Cerebellum (tissue), 4 donors: ENCODE measurements at places on chromosomes 1 and 21.

- peak; percentile 43 for DNase-seq
These were observed 4.4 kb upstream of the ADAMTS1 start for GRCh38 chr21:26849428-26850115.

DNA sequence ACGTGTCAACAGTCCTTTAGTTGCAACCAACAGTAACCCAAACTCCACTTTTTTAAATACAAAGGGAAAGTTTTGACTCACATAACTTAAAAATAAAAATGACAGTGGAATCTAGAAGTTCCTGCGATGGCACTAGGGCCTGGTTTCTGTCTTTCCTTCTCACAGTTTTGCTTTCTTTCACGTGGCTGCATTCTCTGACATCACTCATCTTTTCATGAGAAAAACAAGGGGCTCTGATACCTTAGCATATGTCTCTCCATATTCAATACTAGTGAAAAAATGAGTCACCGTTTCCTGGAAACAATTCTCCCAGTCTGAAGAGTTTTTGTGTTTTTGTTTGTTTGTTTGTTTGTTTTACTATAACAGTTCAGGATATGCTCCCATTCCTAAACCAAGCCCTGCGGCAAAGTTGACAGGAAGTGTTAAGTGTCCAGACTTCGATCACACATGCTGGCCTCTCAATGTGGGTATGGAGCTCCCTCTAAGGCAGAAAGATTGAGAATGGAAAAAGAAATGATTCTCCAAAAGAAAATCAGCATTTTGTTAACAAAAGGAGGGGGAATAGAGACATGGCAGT, 483.3 kb downstream of the TTLL7 start:
- DNase-seq, result no peak

GRCh38 chr1:70410604-70411359, at the start of gene CTH:
TSS of gene CTH (plus strand) at chr1:70411268. CDS start at chr1:70411416, 148 bp downstream.
- DNase-seq, result peak; percentile 98

- DNase-seq, result no peak
These were observed 23.2 kb downstream of the TRIM45 start for GRCh38 chr1:117098287-117098890.

GRCh38 chr1:235004840-235005391, 123.7 kb downstream of the TOMM20 start:
- DNase-seq, result no peak

- no peak for DNase-seq
These were observed 148.0 kb upstream of the C1orf174 start for GRCh38 chr1:4048076-4048475.

DNA sequence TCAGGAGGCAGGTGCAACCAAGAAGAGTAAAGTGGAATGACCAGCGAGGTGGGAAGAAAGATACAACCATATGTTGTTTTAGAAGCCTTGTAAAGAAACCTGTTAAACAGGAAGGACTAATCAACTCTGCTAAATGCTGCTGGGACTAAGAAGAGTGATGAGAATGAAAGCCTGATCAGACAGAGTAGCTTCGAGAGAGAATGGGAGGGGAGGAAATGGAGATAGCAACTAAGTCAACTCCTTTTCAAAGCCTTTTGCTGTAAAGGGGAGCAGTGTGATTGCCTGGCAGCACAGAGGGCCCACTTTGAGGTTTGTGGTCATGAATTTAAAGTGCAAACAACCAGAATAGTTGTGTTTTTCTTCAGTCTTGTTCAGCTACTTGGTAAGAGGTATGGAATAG, 31.4 kb downstream of the SLC30A7 start:
- DNase-seq, result no peak

DNA sequence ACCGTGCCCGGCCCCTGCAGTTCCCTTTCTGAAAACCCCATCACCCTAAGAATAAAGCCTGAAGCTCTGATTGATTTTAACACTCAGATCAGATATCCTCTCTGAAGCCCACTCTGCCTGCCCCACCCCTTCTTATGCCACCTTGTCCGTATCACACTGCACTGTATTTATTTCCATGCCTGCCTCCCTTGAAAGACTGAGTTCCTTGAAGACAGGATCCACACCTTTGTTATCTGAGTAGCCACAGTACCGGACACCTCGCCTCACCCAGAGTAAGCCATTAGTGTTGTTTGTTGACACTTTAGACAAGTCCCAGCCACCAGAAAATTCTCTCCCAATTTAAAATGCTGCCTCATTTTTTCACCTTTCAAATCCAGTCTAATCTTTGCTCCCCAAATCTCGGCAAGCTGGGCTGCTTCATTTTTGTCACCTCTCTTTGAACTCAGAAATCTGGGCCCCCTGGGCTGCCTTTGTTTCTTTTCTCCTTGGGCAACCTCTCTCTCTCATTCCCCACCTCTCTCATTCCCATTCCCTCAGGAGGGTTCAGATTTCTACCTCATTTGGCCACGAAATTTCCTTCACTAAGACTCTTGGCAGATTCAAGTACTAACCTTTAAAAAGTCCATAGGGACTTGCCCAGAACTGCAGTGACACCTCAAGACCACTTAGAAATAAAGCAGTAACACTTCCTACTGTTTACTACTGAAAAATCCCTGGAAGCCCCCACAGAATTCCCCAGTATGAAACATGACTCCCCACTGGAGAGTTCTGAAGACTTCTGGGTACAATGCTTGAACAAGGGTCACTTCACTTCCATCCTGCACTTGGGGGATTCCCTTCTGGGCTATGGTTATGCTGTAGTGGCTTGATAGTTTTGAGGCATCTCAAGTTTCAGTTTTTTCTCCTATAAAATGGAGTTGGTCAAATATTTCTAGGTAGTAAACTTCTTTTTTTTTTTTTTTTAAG, 8.7 kb upstream of the PPP1R15B start:
- no peak for DNase-seq
